Large intestine (tissue), 12 donors: ENCODE measurements at places on chromosomes 13 and 19. TPM values are rescaled to one million over a fixed set of nuclear protein-coding genes. Genes with fewer than 3 reads are reported as not detected.

DNA sequence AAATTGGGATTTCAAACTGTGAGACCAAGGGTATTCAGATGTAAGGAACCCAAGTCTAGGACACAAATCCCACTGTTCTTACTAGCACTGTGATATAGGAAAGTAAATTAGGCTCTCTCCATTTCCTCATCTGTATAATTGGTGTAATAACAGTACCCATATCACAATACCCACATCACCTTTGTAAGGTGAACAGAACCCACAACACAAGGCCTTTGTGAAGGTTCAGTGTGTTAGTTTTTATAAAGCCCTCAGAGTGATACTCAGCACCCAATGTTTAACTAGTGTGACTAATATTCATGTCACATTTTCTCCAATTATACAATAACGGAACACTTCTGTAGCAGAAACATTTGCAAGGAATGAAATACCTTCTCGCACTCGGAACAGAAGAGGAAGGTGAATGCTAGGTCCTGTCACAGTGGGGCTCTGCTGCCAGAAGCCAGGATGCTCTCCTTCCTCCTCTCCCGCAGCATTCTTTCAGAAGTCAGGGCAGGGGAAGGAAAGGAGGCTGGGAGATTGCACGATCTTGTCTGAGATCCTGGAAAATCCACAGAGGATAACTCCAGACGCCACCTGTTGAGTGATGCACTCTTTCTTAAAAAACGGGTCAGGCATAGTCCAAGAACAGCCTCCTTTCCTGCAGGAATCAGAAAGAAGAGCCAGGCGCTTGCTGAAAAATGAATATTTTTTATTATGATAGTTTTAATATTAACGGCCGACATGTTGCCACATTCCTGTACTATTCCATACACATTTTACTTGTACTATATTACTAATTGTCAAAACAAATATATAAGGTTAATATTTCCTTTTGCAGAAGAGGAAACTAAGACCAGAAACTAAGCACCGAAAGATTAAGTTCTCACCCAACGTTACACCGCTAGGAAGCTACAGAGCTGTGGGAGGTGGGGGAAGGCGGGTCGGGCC, 762 bp downstream of the ZNF45 start:
- H3K27ac ChIP-seq: peak overlapping the region; percentile 83
- H3K4me3 ChIP-seq: peak overlapping the region; percentile 78
- H3K4me1 ChIP-seq: peaks cover 7% of the 10 kb centered on the region

- DNase-seq: no peak
- H3K27ac ChIP-seq: no peak overlapping the region
- no peaks in the 10 kb centered on the region for H3K4me1 ChIP-seq
These were observed 650.8 kb upstream of the KLF12 start for GRCh38 chr13:74784959-74785358.

DNA sequence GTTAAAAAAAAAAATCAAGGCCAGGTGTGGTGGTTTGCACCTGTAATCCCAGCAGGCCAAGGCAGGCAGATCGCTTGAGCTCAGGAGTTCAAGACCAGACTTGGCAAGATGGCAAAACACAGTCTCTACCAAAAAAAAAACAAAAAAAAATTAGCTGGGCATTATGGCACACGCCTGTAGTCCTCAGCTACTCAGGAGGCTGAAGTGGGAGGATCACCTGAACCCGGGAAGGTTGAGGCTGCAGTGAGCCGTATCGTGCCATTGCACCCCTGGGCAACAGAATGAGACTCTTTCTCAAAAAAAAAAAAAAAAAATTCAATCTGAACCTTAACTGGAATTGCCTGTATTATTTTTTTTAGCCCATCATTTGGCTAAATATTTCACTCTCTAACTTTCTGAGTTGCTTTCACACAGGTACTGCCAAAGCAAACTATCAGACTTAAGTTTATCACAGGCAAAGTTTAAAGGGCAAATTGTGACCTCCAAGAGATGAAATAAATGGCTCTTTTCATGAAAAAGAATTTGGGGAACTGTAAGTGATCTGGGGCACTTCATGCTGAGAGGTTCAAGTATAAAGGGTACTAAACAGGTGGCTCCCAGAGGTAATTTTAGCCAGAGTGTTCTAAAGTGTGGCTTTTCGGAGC, 14.7 kb upstream of the SLC25A30 start:
- H3K27me3 ChIP-seq: no peaks in the 10 kb centered on the region
- no peaks in the 10 kb centered on the region for H3K36me3 ChIP-seq
- peaks cover 21% of the 10 kb centered on the region for H3K4me1 ChIP-seq
- DNase-seq: no peak
- H3K27ac ChIP-seq: peak overlapping the region; percentile 30

DNA sequence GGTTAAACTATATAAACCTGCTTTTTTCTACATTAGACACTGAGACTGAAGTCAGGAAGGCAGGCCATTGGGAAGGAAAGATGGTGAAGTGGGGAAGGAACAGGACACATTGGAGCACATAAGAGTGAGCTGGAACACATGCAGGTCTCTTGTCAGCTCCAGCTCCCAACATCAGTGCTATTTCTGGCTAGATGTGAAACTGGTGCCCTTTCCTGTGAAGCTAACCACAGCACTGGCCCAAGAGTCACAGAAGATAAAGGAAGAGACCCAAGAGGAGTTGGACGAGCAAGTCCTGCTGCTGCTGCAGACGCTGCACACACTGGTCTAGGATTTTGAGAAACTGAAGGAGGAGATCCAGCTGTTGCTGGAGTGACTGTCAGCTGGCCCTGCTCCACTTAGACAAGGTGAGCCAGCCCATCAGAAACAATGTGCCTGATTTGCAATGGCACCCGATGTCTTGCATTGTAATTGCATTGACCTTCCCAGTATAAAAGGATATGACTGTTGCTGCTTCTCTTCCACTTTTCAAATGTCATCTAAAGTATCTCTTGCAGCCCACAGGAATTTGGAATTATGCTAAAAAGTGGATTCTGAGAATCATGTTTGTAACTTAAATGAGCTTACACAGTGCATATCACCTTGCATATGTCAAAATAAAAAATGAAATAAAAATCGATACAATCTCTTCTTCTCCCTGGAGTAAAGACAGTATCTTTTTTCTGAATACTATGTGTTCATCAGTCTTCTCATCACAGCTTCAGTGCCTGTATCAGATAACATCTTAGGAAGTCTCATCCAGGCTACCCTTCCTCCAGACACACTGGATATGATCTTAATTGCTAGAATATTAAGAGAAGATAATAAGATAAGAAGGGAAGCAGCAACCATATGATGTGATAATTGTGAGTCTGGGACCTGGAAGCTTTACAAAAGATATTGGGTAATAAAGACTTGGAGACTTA, 230.7 kb upstream of the SPRY2 start:
- H3K27me3 ChIP-seq: no peaks in the 10 kb centered on the region
- H3K36me3 ChIP-seq: no peaks in the 10 kb centered on the region
- H3K27ac ChIP-seq: no peak overlapping the region
- no peak for DNase-seq
- H3K4me3 ChIP-seq: no peak overlapping the region

DNA sequence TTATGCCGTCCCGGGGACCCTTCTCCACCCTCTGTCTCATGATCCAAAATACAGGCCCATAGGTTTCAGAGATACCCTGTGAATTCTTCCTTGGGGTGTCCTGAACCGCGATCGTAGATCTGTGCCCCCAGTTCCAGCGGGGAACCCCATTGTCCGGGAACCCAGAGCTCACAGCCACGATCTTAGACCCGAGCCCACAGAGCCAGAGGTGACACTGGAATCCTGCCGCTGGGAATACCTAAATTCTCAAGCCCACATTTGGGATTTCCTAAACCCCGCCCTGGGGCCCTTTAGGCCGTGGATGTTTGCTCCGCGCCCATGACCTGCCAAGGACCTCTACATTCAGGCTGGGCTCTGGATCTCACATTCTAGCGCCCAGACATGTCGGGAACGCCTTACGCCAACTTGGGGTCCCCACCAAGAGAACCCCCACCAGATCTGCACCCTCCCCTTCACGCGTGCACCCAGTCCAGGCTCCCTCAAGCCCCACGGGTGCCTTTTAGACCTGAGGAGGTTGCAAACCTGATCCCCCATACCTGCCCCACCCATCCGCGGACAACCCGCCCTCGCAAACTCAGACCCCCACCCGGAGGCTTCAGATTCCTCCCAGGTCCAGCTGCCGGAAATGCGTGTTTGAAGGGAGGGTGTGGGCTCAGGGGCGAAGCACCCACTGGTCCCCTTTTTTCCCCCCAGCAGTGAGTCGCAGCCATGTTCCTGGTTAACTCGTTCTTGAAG, 605 bp downstream of the CAPNS1 start:
- H3K36me3 ChIP-seq: peaks cover 30% of the 10 kb centered on the region
- H3K27ac ChIP-seq: peak overlapping the region; percentile 98
- H3K27me3 ChIP-seq: no peaks in the 10 kb centered on the region
- H3K4me3 ChIP-seq: peak overlapping the region; percentile 98
- H3K4me1 ChIP-seq: peaks cover 14% of the 10 kb centered on the region

GRCh38 chr19:19849056-19849455, 16.6 kb upstream of the ZNF253 start:
- H3K27me3 ChIP-seq: no peaks in the 10 kb centered on the region
- no peaks in the 10 kb centered on the region for H3K4me1 ChIP-seq
- no peaks in the 10 kb centered on the region for H3K36me3 ChIP-seq
- H3K4me3 ChIP-seq: no peak overlapping the region
- DNase-seq: no peak
- H3K27ac ChIP-seq: no peak overlapping the region

DNA sequence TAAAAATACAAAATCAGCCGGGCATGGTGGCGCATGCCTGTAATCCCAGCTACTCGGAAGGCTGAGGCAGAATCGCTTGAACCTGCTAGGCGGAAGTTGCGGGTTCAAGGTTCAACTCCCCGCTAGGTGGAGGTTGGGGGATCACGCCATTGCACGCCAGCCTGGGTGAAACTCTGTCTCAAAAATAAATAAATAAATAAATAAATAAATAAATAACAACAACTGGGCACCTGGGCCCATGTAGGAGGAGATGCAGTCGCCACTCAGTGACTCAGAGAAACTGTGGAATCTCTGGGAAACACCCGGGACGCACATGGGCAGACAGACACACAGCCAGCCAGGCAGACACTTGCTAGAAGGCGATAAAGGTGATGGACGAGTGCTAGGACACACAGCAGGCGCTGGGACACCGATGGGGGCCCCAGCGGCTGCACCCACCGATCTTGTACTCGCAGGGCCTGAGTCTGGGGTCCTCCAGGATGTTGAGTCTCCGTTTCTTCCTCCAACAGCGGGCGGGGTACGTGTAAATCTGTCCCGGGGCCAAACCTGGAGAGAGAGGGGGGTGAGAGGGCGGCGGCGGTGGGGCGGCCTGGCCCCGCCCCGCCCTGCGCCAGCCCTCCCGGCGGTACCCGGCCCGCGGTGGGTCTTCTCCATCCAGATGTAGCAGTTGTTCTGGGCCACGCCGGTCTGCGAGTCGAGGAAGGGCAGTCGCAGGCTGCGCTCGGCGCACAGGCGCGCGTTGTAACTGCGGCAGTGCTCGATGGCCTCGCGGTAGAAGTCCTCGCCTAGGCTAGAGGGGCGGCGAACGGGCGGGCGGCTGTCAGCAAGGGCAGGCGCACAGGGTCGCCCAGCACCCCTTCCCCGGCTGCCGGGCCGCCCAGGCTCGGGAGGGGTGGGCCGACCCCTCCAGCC, 1.8 kb downstream of the DPF1 start:
- peaks cover 34% of the 10 kb centered on the region for H3K27me3 ChIP-seq
- H3K27ac ChIP-seq: no peak overlapping the region
- no peaks in the 10 kb centered on the region for H3K36me3 ChIP-seq
- H3K4me3 ChIP-seq: no peak overlapping the region
- no peak for DNase-seq

- no peaks in the 10 kb centered on the region for H3K36me3 ChIP-seq
- DNase-seq: no peak
- H3K27me3 ChIP-seq: peaks cover 6% of the 10 kb centered on the region
- H3K4me3 ChIP-seq: no peak overlapping the region
- no peaks in the 10 kb centered on the region for H3K4me1 ChIP-seq
These were observed 11.7 kb upstream of the SPACA6 start for GRCh38 chr19:51681286-51681941.

GRCh38 chr19:3178973-3179738, 587 bp downstream of the S1PR4 start:
- no peaks in the 10 kb centered on the region for H3K27me3 ChIP-seq
- H3K4me1 ChIP-seq: no peaks in the 10 kb centered on the region
- no peak overlapping the region for H3K27ac ChIP-seq
- H3K36me3 ChIP-seq: no peaks in the 10 kb centered on the region
- no peak overlapping the region for H3K4me3 ChIP-seq
- DNase-seq: no peak

DNA sequence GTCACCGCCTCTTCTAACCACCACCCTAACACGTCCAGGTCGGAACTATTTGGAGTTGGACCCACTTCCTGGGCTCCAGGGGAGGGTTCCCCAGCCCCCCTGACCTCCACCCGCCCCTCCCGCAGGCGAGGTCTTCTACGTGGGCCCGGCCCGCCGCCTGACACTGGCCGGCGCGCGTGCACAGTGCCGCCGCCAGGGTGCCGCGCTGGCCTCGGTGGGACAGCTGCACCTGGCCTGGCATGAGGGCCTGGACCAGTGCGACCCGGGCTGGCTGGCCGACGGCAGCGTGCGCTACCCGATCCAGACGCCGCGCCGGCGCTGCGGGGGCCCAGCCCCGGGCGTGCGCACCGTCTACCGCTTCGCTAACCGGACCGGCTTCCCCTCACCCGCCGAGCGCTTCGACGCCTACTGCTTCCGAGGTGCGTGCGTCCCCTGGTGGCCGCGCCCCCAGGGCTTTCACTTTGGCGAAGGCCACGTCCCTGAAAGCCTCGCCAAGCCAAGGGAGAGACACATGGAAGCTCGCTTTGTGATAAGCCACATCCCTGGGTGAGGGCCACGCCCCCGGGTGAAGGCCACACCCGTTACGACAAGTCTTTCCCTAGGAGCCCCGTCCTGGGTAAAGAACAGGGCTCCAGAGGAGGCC, 13.2 kb downstream of the NCAN start:
- peaks cover 33% of the 10 kb centered on the region for H3K27me3 ChIP-seq
- H3K4me3 ChIP-seq: no peak overlapping the region
- H3K27ac ChIP-seq: no peak overlapping the region
- peaks cover 4% of the 10 kb centered on the region for H3K4me1 ChIP-seq
- peak; percentile 64 for DNase-seq

DNA sequence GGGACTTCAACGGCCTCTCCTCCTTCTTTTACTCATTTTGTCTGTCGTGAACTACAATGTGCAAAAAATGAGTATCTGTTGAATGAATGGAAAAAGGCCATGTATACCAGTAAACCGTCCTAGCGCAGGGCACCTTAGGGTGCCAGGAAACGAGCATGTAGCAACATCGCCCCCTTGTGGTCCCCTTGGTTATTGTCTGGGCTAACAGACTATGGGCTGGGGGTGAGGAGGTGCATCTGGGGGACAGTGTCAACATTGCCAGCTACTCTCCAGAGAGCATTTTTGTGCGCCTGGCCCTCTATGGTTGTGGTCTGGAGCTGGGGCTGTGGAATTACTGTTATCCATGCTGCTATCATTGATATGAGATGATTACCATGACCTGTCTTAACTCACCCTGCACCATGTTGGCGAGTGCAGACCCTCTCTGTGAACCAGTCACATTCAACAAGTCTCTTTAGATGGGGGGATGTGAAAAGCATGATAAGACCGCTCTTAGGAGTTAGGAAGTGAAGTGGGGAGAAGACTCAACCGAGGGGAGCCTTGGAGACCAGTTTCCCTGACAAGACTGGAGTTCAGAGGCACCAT, 22.8 kb upstream of the SIGLEC11 start:
- H3K27ac ChIP-seq: no peak overlapping the region
- H3K27me3 ChIP-seq: no peaks in the 10 kb centered on the region
- DNase-seq: peak; percentile 37

LYL1 gene
- polyA plus RNA-seq: 3.7 TPM

CEACAM8 gene
- polyA plus RNA-seq: 0.03 TPM

NACC1 gene
- 19.4 TPM for polyA plus RNA-seq

ZNF222 gene
- polyA plus RNA-seq: 6.7 TPM

ATXN8OS gene
- 0.12 TPM for polyA plus RNA-seq

MBD3L3 gene
- not detected for polyA plus RNA-seq

ZNF468 gene
- 37.2 TPM for polyA plus RNA-seq

ZNF575 gene
- 4.0 TPM for polyA plus RNA-seq
